Kidney glomerular epithelial cell (primary cell): ENCODE measurements at places on chromosomes 16 and 17.

DNA sequence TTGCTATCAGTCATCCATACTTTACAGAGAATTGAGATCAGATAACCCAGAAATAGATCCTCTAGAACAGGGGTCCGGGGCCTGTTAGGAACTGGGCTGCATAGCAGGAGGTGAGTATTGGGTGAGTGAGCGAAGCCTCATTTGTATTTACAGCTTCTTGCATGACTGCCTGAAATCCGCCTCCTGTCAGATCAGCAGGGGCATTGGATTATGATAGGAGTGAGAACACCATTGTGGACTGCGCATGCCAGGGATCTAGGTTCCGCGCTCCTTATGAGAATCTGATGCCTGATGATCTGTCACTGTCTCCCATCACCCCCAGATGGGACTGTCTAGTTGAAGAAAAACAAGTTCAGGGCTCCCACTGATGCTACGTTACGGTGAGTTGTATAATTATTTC lies 13.0 kb upstream of the SCIMP start:
- DNase-seq, result no peak

DNA sequence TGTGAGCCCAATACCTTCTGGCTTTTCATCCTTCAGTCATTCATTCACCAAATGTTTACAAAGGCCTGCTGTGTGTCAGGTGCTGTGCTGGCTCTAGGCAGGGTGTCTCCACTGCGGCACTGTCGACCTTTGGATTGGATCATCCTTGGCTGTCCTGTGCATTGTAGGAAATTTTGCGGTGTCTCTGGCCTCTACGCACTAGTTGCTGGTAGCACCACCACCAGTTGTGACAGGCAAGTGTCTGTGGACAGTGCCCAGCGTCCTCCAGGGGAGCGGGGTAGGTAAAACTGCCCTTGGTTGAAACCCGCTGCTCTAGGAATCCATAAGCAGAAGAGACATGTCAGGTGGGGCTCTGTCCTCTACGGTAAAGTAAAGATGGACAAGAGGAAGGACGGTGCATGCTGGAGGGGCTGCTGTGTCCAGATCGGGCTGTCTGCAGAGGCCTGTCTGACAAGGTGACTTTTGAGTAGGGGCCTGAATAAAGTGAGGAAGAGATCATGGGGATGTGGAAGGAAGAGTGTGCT lies 123.7 kb downstream of the SNX29 start:
- no peak for DNase-seq

DNA sequence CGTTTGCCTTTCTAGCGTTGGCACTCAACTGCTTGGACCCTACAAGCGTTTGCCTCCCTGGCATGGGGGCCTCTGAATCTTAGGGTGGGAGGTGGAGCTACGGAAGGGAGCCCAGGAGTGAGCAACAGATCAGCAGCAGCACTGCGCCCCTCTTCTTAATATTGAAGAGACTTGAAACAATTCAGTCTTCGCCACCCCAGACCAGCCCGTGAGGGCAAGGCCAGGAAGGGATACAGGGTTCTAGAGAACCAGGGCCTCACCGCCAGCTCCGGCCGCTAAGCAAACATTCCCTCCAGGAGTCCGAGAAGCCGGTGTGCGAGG lies 1.5 kb upstream of the GPRC5C start:
- DNase-seq, result no peak

DNA sequence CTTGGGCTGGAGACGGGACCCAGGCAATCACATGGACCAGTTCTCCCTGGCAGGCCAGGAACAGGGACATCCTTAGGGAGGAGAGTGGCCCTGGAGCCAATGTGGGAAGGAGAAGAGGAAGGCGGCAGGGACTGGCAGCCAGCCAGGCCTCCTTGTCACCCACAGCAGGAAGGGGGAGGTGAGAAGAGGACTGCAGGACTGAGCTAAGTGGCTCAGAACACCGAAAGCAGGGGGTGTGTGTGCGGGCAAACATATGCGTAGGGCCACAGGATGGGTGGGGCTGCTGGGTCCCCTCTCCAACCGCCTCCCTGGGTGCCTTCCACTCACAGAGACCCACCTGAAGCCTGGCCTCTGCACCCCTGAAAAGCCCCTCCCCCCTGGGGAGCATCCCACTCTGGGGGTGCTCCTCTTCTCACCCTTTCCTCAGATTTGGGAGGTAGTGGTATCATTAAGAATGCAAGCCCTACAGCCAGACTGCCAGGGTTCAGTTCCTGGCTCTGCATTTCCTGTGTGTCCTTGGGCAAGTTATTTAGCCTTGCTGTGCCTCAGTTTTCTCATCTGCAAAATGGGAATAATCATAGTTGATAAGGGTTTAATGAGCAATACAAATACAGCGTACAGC lies 8.1 kb downstream of the PNMT start:
- no peak for DNase-seq

- no peak for DNase-seq
These were observed 30.3 kb upstream of the CDH15 start for GRCh38 chr16:89140981-89141883.
